CD8-positive, alpha-beta memory T cell (primary cell): ENCODE measurements at places on chromosomes 2 and 18. TPM values are rescaled to one million over a fixed set of nuclear protein-coding genes. Genes with fewer than 3 reads are reported as not detected.

The ALK gene
- polyA plus RNA-seq: not detected

The COL3A1 gene
- polyA plus RNA-seq: not detected

GRCh38 chr18:79457239-79457638, 61.5 kb downstream of the NFATC1 start:
- DNase-seq: no peak
- H3K27me3 ChIP-seq: no peaks in the 10 kb centered on the region
- H3K4me3 ChIP-seq: no peak overlapping the region
- no peaks in the 10 kb centered on the region for H3K4me1 ChIP-seq
- no peak overlapping the region for H3K27ac ChIP-seq
- H3K36me3 ChIP-seq: peaks cover 11% of the 10 kb centered on the region

DNA sequence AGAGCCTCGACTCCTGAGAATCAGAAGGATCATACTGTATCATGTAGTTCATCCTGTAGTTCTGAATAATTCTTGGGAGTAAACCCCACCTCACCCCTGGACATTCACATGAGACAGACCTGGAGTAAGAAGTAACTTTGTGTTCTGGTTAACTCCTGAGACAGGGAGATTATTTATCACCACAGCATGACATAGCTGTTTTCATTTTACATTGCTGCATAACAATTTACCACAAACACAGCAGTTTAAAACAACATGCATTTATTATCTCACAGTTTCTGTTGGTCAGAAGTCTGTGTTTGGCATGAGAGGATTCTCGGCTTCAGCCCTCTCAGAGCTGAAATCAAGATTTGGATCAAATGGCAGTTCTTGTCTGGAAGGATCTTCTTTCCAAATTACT, 855.8 kb upstream of the FANCL start:
- H3K36me3 ChIP-seq: no peaks in the 10 kb centered on the region
- DNase-seq: no peak
- no peaks in the 10 kb centered on the region for H3K4me1 ChIP-seq
- no peaks in the 10 kb centered on the region for H3K27me3 ChIP-seq

GRCh38 chr2:75792146-75792545, 81.4 kb upstream of the GCFC2 start:
- no peaks in the 10 kb centered on the region for H3K27me3 ChIP-seq
- no peaks in the 10 kb centered on the region for H3K4me1 ChIP-seq
- no peak overlapping the region for H3K4me3 ChIP-seq
- no peak overlapping the region for H3K27ac ChIP-seq
- no peaks in the 10 kb centered on the region for H3K36me3 ChIP-seq

DNA sequence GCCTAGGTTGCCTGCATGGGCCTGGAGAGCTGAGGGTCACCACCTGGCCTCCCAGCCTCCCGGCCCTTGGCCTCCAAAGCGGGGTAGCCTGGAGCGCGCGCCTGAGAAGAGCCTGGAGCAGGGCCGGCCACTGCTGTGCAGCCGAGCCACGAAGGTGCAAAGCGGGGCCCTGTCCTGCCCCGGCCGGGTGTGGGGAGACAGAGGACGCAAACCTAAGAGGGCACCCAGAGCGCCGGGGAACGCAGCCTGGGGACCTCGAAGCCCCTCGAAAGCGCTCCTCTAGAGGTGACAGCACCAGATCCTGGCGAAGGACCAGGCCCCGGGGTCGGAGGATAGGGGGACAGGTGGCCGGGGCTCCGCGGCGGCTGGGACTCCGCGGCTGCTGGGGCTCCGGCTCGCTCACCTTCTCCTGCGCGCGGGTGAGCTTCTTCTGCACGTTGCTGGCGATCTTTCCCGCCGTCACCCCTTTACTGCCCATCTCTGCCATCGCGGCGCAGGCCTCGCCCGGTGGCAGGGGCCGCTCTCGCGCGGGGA, 430 bp downstream of the BIN1 start:
- no peak for DNase-seq
- H3K27ac ChIP-seq: no peak overlapping the region
- H3K4me3 ChIP-seq: peak overlapping the region; percentile 43
- peaks cover 4% of the 10 kb centered on the region for H3K27me3 ChIP-seq
- H3K36me3 ChIP-seq: no peaks in the 10 kb centered on the region
- peaks cover 13% of the 10 kb centered on the region for H3K4me1 ChIP-seq

GRCh38 chr2:236706288-236706687, 136.7 kb downstream of the ACKR3 start:
- H3K4me1 ChIP-seq: no peaks in the 10 kb centered on the region
- DNase-seq: no peak
- H3K27me3 ChIP-seq: no peaks in the 10 kb centered on the region

DNA sequence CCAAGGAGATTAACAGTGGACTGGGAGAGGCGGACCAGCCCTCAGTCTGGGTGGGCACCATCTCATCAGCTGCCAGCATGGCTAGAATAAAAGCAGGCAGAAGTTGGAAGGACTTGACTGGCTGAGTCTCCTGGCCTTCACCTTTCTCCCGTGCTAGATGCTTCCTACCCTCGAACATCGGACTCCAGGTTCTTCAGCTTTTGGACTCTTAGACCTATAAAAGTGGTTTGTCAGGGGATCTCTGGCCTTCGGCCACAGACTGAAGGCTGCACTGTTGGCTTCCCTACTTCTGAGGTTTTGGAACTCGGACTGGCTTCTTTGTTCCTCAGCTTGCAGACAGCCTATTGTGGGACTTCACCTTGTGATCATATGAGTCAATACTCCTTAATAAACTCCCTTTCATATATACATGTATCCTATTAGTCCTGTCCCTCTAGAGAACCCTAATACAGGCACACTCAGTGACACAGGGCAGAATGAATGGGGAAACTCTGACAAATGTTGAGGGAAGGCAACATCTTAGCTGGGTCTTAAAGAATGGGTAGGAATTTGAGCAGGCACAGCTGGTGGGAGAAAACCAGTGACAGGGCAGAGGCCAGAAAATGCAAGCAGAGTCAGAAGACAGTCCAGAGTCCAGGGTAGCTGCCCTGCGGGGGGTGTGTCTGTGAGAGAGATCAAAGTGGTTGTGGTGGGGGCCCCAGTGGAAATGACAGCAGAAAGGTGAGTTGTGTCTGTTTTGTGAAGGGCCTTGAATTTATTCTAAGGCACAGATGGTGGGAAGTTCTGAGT, 108.1 kb upstream of the CD302 start:
- no peak overlapping the region for H3K4me3 ChIP-seq
- H3K27ac ChIP-seq: no peak overlapping the region
- no peaks in the 10 kb centered on the region for H3K27me3 ChIP-seq
- peaks cover 21% of the 10 kb centered on the region for H3K4me1 ChIP-seq
- no peak for DNase-seq

DNA sequence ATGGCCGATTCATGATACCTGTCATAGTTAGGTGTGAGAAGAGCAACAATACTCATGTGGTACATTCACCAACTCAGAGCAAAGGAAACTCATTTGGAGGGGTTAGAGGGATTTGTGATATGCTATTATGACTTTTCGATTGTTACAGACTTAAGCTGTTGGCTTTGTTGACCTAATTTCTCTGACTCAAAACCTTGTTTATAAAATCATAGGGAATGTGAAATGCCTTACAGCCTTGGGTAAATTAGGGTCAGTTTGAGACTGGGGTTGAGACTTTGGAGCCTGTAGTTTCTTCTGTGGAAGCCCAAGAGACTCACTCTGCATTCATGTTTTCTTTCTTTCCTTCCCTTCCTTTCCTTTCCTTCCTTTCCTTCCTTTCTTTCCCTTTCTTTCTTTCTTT, 261.9 kb downstream of the LRRTM1 start:
- H3K27ac ChIP-seq: no peak overlapping the region
- H3K4me1 ChIP-seq: no peaks in the 10 kb centered on the region
- no peaks in the 10 kb centered on the region for H3K27me3 ChIP-seq
- no peaks in the 10 kb centered on the region for H3K36me3 ChIP-seq
- H3K4me3 ChIP-seq: no peak overlapping the region
